Gastroesophageal sphincter (tissue), 4 donors: ENCODE measurements at places on chromosomes 11 and 22. TPM values are rescaled to one million over a fixed set of nuclear protein-coding genes. Genes with fewer than 3 reads are reported as not detected.
A peak's percentile ranks its signal among the peaks of the same experiment; 100 is the strongest.

- ATAC-seq: no peak
Observed at GRCh38 chr22:41920271-41920976, 5.5 kb upstream of the SHISA8 start.

- ATAC-seq: no peak
Observed at GRCh38 chr22:50035976-50036724, 21.9 kb downstream of the TTLL8 start.

- no peak for ATAC-seq
Observed at GRCh38 chr22:28171115-28171514, 252.1 kb upstream of the PITPNB start.

DNA sequence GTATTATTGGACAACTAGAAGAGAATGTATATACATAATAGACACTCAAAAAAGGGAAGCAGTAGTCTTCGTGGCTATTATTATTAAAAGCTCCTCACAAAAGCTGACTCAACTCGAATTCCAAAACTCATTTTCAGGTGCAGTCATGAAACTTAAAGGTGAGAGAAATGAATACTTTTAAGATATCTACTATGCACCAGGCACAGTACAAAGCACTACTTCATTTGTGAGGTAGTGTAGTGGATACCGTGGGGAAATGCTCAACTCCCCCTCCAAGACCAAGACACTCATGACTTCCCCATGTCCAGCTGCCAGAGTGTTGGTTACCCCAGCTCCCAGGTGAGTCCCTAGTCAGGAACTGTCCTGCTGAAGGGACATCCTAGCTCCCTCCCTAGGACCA lies 2.1 kb downstream of the SYN3 start:
- ATAC-seq: no peak

C11orf65 gene
- not detected for total RNA-seq

OR51E2 gene
- not detected for total RNA-seq

DNA sequence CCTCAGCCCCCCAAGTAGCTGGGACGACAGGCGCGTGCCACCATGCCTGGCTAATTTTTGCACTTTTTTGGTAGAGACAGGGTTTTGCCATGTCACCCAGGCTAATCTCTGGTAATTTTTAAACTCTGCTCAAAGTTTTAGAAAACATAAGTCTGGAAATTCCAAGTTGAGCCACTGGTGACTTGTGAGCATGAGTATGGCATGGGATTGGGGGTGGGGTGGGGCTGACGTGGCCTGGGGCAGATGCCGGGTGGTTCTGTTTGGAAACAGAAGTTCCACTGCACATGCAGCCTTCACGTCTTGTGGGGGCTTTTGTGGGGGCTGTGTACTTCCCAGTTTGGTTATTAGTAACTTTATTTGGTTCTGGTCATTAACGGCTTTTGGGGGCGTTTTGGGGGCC lies 67.3 kb downstream of the PTPRJ start:
- ATAC-seq: no peak

ABCC8 gene
- total RNA-seq: not detected

DNA sequence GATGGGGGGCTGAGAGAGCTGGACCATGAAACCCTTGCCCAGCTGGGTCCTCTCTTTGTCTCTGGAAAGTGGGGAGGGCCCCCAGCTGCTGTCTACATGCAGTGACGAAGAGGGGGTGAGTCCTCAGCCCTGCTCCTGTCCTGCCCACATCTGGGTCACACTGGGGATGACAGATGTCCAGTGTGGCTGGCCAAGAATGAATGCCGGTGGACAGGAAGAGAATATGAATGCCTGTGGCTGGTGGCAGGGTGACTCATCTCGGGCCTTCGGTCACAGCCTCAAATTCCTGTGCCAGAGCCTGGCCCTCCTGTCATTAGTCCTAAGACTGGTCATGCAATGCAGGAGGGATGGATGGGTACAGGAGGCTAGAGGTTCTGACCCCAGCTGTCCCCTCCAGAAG lies 2.2 kb upstream of the PNPLA3 start:
- ATAC-seq: no peak

DNA sequence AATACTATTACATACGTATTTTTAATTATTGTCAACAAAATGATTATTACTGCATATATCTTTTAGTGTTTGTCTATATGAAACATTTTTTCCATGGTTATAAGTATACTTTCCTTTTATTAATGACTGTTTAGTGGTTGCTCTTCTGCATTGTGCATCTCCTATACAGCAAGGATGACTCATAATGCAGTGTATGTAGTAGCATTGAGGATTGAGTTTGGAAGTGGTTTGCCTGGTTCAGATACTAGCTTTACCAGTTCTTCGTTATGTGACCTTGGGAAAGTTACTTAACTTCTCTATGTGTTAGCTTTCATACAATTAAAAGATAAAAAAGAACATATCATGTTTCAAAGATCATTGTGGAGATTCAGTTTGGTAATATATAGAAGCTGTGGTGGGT lies 44.1 kb downstream of the CHORDC1 start:
- no peak for ATAC-seq

DNA sequence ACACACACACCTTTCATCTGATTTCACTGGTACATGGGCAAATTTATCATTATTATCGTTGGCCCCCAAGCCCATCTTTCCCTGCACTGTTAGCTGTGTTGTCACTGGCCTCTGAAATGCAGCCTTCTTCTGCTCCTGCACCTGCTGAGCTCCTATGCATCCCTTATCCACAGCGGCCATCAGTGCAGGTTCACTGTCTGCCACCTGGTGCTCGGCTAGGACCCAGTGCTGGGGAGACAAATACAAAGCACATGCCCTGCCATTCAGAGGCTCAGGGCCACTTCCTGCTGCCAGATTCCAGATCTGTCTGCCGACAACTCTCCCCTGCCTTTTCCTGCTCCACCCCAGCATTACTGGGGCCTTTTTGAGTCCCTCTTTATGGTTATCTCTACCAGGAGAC lies 1205.4 kb downstream of the TBC1D22A start:
- ATAC-seq: no peak

GRCh38 chr11:65362320-65362931 lies 7.9 kb downstream of the TIGD3 start:
- ATAC-seq: no peak

- ATAC-seq: no peak
Observed at GRCh38 chr22:29206372-29207242, 911 bp downstream of the EMID1 start.

DNA sequence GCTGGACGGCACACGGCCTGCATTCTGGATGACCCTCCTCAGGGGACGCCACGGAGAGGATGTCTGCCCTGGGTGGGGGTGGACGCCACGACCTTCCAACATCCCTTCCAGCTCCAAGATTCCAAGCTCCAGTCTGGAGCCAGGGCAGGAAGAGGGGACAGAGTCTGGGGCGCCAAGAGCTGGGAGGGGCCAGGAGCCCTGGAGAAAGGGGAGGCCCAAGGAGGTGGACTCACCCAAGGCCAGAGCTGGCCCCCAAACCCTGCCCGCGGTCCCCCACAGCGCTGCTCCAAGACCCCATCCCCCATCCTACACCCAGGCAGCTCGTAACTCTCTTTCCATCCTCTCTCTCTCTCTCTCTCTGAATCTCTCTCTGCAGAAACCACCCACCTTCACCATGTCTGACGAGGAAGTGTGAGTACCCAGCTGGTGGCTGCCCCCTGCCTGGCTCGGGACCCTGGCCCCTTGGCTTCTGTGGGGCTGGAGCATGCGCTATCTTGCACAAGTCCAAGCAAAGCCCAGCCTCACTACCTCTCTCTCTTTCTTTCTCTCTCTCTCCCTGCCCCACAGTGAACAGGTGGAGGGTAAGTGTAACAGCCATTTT lies 3.1 kb downstream of the TNNT3 start:
- no peak for ATAC-seq

GRCh38 chr11:117750916-117751662 lies 45.9 kb downstream of the DSCAML1 start:
- ATAC-seq: no peak

DNA sequence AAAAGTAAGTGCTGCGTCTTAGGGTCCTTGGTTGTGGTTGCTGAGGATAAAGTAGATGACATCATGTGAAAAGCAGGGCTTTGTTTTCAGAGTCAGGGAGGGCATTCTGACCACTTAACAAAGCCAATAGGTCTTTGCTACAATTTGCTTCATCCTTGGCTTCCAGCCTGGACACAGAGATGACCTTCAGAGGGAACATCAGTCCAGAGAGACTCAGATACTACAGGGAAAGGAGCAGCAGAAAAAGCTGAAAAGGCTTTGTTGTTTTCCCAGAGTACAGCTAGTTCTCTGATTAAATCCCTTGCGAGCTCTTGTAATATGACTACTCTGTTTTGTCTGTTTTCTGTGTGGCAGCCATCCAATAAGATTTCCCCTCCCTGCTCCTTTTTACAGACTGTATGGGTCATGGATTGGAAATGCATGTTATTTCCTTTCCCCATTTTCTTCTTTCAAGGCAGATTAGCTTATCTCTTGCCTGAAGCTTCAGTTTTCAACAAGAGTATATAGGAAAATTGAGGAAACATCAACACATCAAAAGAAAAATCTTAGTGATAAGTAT lies 31.9 kb downstream of the ATG13 start:
- peak; percentile 96 for ATAC-seq
